ENCODE measurements at places on chromosomes 2 and 18.
A peak's percentile ranks its signal among the peaks of the same experiment; 100 is the strongest.

DNA sequence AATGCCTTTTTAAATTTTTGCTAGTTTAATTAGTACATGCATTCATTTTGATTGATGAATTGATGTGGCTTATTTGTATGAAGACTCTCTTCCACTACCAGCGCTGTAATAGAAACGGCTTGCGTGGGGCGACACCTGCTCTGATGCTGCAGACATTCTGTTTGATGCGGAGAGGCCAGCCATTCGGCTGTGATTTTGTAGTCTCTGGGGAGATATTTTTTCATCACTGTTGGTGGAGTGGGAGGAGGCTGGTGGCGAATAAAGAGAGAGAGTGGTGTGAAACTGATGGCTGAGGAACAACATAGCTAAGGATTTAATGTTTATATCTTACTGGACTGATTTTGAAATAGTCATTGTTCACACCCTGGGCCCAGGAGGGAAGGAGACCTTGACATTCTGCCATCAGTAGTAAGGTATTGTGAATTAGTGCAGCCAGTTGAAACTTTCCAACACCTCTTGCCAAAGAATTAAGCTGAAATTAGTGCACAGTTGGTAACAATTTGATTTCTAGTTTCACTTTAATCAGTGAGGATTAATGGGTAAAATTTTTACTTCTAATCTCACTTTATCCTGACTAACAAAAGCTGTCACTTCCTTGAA is 224.1 kb downstream of the MTX2 start:
- no peak for DNase-seq

DNA sequence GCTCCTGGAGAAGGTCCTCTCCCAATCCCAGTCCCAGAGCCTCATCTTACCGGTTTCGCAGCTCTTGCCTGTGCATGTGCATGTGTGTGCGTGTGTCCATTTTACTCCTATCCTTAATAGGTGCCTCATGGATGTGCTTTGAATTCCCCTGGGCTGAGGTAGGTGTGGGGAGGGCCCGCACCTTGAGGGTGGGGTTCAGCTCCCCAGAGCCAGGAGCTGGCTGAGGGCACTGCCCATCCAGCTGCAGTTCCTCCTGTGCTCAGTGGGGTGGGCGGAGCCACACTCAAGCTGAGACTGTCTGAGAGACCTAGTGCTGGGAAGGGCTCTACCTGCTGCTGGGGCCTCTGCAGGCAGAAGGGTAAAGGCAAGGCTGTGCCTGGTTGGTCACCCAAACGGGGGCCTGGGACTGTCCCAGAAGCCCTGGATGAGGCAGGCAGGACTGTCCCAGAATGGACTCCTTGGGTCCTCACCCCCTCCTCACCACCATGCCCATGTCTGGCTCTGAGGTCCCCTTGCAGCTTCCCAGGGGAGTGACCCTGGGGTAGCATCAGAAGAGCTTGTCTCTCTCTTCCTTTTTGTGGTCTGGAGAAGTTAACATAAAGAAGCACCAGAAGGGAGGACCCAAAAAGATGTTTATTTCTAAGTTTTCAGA is 8.9 kb downstream of the GDF7 start:
- no peak for DNase-seq

DNA sequence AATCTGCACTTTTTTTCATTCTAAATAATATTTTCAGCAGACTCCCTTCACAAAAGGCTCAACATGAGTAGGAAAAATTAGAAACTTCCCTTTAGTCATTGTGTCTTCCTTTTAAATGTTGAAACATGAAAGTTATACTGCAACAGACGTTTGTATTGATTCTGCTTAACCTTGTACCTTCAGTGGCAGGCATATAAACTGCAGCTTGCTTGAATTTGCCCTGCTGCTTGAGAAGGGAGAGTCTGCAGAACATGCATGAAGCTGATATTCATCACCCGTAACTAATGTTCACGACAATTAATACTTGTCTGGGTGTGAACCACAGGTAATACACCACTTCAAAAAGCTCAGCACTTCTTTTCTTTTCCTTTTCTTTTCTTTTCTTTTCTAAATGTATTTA is 294.7 kb upstream of the LRP1B start:
- no peak for DNase-seq

- DNase-seq: no peak
These were observed 159.8 kb upstream of the STK17B start for GRCh38 chr2:196331143-196331542.

DNA sequence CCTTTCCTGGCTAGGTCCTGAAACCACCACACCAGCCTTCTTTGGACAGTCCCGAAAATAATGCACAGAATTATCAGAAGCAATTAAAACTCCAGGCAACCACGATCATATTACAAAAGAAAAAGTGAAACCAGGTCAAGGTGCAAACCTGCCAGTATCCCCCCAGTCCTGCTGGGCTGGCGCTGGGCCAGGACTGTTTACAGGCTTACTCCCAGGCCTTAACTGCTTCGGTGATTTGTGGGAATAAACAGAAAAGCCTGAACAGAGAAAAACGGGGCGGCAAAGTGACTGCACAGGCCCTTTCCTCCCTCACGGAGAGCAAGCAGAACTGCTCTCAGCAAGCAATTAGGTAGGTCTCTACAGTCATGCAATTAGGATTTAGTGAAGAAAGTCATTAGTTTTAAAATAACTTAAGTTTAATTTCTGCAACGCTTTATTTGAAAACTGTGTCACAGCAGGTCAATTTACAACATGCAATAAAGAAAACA is 1.3 kb downstream of the HDAC4 start:
- peak; percentile 17 for DNase-seq

GRCh38 chr18:63908858-63909257 is 1.1 kb downstream of the SERPINB10 start:
- peak; percentile 25 for DNase-seq

GRCh38 chr18:55856229-55856628 is 268.2 kb upstream of the TCF4 start:
- no peak for DNase-seq

- DNase-seq: peak; percentile 21
These were observed 191.0 kb downstream of the GRB14 start for GRCh38 chr2:164430166-164430783.

DNA sequence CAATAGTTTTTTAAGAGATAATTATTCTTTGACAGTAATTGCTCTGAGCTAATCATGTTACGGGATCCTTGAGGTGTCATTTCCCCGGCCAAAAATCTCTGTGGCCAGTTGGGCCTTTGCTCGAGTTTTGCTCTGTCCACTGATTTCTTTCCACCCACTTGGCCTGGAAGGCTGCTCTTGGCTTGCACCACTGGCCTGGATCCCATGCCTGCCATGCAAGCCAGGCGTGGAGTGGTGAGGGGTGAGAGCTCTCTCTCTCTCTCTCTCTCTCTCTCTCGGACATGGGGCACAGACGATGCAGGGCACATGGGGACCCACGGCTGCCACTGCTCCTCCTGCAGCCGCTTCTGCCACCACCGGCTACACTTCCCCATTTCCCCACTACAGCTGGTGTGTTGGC is 853.0 kb upstream of the GCFC2 start:
- DNase-seq: no peak

GRCh38 chr2:202056611-202057010 is 16.4 kb upstream of the KIAA2012 start:
- no peak for DNase-seq

GRCh38 chr18:67131498-67131897 is 385.0 kb downstream of the DSEL start:
- DNase-seq: no peak

GRCh38 chr2:45141883-45142866 is 132.9 kb upstream of the SIX2 start:
- no peak for DNase-seq

- no peak for DNase-seq
These were observed 33.4 kb downstream of the EMX1 start for GRCh38 chr2:72950558-72951255.

DNA sequence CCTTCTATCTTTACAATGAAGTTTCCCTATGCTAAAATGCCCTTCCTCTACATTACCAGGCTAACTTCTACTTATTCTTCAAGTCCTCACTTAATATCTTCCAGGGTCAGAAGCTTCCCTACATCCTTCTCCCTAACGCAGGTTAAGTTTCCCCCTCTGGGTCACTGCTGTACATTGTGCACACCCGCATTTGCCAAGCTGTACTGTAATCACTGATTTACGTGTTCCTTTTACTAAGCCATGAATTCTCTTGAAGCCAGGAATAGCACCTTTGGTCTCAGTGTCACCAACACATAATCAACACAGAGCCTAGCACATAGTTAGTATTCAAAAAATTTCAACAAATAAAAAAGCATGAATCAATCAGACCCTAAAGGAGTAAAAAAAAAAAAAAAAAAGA is 22.3 kb downstream of the ACVR1 start:
- no peak for DNase-seq

DNA sequence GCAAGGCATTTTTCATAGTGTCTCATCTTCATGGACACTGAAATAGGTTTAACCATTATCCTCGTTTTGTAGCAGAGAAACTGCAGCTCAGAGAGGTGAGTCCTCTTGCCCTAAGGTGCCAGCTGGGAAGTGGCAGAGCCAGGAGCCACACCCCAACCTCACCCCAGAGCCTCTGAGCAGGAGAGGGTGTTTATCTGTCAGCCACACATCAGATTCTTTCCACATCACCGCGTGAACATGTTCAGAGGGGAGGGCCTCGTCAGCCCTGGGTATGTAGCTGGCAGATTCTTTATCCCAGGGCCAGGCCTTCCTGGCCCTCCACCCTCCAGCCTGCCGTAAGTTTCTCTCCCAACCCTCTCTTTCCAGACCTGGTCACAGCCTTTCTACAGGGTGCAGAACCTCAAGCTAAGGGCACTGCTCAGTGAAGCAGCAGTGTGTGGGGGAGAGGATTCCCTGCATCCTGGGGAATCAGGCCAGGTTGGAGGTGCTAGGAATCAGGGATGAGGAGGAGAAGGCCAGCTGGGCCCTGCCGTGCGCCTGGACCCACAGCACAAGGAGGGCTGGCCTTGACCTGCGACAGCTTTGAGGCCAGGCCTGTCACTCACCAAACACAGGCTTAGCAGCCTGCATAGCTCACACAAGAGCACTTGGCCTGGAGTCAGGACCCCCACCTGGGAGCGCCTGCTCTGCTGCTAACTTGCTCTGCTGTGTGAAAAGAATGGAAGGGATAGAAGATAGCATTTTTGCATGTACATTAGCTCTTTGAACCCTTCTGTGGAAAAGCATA is 111.3 kb upstream of the MCFD2 start:
- no peak for DNase-seq

GRCh38 chr2:166651991-166652390 is 157.9 kb upstream of the SCN7A start:
- no peak for DNase-seq

- DNase-seq: no peak
These were observed 1474.2 kb upstream of the CELF4 start for GRCh38 chr18:39039813-39040212.

DNA sequence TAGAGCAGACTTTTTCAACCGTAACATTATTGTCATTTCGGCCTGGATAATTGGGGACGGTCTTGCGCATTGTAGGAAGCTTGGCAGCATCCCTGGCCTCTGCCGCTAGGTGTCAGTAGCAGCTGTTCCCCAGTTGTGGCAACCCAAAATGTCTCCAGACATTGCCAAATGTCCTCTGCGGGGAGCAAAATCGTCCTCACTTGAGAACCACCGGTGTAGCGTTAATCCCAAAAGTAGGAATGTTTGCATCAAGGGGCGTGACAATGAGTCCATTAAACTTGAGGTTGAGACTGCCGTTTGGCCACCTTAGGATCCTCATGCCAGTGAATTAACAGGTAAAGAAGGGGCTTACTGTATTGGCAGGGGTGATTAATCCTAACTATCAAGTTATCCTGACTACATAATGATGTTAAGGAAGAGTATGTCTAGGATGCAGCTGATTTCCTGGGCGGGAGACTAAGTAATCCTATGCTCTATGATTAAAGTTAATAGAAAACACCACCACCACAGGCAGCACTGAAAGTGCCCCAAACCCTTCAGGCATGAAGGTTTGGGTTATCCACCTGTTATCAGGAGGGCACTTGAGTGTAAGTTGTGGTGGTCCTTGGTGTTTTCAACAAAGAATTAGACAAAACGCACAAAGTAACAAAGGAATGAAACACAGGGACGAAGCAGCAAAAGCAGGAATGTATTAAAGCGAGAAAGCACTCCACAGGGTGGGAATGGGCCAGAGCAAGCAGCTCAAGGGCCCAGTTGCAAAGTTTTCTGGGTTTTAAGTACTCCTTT is 4.9 kb upstream of the ZC3H8 start:
- peak; percentile 85 for DNase-seq

DNA sequence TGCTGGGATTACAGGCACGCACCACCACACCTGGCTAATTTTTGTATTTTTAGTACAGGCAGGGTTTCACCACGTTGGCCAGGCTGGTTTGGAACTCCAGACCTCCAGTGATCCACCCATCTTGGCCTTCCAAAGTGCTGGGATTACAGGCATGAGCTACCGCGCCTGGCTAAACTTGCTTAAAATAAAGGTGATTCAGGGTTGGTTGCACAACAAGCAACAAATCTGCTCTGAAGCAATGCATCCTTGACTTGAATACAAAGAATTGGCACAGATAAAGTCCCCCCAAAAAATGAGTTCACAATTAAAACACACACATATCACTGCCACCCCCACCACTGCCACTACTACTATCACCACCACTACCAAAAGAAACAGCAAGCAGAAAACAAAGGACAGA is 34.9 kb downstream of the CCDC88A start:
- DNase-seq: no peak

DNA sequence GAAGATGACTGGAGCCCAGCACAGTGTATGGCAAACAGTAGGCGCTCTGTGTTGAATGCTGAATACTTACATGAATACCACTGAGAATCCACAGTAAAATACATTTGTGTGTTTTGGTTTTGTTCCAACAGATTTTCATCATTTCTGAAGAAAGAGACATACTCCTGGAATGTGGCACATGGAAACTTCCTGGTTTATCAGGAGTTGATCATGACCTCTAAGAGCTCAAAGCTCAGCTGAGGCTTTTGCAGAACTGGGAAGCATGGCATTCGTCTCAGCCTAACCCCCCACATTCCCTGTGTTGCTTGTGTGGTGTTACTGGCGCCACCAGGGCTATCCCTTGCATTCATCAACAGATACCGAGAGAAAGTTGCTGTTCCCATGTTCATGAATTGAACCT is 316.9 kb upstream of the REV1 start:
- DNase-seq: no peak

DNA sequence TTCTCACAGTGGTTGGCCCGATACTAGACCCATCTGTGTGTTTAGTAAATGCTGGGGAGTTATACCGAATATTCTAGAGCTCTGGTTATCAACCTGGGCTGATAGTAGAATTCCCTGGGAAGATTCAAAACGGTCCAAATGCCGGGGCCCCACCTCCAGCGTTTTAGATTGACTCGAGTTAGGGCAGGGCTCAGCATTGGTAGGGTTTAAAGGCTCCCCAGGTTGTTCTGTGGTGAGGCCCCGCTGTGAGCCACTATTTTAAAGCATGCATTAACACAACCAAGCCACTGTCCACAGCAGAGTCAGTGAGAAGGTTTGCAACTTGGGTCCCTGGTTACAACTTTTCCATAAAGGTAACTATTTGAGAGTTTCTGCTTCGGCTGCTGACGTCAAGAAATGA is 73.6 kb downstream of the DYSF start:
- DNase-seq: no peak

- DNase-seq: no peak
These were observed 50.3 kb upstream of the RGPD4 start for GRCh38 chr2:107776362-107776761.

- DNase-seq: peak; percentile 73
These were observed 15.7 kb downstream of the GPR35 start for GRCh38 chr2:240640939-240641338.
